ENCODE measurements at places on chromosomes 3 and 15. TPM values are rescaled to one million over a fixed set of nuclear protein-coding genes. Genes with fewer than 3 reads are reported as not detected.

DNA sequence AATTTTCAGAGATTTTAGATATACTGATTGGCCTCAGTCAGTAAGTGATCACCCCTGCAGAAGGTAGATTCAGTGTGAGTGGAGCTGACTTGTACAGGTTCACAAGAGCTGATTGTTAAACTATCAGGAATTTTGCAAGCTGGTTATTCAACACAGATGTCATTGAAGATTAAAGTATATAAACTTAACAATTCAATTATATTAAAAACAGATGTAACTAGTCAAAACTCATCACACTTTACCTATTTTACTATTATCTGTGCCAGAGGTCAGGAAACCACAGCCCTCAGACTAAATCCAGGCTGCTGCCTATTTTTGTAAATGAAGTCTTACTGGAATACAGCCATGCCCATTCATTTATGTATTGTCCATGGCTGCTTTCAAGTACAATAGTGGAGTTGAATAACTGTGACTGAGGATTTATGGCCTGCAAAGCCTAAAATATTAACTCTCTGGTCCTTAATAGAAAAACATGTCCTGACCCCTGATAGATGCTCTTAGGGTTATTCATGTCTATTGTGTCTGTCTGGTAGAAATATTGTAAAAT lies 429.3 kb upstream of the PDZRN3 start:
- DNase-seq: no peak

- peak; percentile 89 for DNase-seq
Observed at GRCh38 chr15:60673918-60674558, 195.1 kb upstream of the ICE2 start.

GRCh38 chr3:129358177-129358771 lies 70.2 kb downstream of the EFCAB12 start:
- no peak for DNase-seq

DNA sequence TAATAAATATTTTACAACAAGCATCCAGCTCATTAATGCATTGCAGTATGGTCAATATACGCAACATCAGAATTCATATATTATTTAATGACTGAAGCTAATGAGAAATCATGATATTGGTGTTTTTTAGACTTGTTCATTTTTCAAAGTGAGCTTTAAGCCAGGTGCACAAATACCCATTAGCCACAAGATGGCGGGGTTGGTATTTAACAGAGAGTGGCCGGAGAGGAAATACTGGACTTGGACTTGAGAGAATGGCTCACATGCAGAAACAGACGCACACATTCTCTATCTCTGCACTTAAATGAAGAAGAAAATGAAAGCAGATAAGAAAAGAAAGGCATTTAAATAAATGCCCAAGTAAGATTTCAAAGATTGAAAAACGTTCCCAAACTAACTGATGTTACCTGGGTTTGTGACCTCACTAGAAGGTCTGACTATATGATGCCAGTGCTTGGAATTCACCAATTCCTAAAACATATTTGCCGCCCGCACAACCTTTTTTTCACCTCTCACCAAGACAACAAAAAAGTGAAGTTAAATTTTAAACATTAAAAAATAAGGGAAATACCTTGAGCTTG lies 21.2 kb upstream of the CRBN start:
- peak; percentile 18 for DNase-seq

DNA sequence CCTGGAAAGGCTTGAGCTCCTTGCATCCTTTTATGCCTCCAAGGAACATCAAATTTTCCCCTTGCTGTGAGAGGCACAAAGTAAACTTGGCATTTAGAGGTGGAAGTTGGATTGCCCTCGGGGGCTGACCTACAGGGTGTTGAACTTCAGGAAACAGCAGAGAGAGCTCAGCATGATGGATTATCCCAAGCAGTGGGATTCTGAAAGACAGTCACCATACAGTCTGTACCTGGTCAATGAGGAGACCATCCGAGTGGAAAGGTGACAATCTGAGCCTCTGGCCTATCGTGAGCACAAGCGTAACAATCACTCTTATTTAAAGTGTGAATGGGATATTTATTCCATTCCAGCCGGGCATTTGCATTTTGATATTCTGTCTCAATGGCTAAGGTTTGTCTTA lies 105.6 kb upstream of the NECTIN3 start:
- DNase-seq: no peak

GRCh38 chr15:47743385-47743784 lies 26.1 kb downstream of the SEMA6D start:
- DNase-seq: no peak

GRCh38 chr15:35078221-35078915 lies 6.7 kb downstream of the NANOGP8 start:
- DNase-seq: peak; percentile 10

GRCh38 chr3:160126051-160126450 lies 99.2 kb upstream of the C3orf80 start:
- no peak for DNase-seq

GRCh38 chr15:36185438-36185837 lies 394.0 kb upstream of the CDIN1 start:
- no peak for DNase-seq

DNA sequence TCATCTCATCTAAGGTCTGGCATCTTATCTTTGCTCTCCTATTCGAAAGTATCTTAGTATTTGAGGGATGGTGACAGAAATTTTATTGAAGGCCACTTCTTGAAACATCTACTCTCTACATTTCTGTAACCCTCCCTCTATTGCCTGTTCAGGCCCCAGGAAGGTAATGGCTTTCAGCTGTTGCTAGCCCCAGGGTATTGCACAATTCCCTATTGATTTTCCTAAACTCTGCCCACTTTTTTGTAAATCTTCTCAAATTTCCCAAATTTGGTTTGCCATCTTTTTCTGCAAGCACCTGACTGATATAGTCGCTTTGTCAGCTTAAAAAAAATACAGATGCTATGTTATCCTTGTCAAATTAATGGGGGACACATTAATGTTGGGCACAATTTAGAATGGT lies 242.1 kb downstream of the RAP2B start:
- no peak for DNase-seq

- DNase-seq: no peak
Observed at GRCh38 chr15:87942316-87942715, 314.2 kb downstream of the NTRK3 start.

GRCh38 chr3:41290736-41291135 lies 91.4 kb downstream of the CTNNB1 start:
- DNase-seq: no peak

GRCh38 chr3:125120379-125121122 lies 64.8 kb upstream of the HEG1 start:
- DNase-seq: no peak

DNA sequence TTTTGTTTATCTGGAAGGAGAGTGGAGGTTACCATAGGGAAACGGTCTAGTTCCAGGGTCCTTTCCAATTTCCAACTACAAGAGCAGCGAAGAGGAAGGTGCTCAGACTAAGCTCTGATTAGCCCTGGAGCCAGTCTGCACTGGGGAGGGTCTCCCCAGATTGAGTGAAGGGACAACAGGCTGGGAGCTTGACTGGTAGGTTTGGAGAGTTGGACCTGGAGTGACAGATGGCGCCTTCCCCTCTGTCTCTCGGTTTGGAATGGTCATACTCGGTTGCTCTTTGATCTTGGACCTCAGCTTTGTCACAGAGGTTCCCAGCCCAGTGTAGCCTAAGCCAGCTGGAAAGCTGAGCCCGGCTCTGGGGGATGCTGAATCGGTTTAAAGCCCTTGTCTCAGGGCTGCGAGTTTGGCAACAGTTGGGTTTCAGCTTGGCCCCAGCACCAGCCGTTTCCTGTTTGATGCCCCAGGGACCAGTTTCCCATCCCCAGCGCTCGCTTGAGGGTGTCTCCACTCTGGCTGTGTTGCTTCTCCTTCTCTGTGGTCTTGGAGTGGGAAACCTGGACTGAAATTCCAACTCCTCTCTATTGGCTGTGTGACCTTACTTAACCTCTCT lies 53.1 kb upstream of the ULK4 start:
- DNase-seq: no peak

DNA sequence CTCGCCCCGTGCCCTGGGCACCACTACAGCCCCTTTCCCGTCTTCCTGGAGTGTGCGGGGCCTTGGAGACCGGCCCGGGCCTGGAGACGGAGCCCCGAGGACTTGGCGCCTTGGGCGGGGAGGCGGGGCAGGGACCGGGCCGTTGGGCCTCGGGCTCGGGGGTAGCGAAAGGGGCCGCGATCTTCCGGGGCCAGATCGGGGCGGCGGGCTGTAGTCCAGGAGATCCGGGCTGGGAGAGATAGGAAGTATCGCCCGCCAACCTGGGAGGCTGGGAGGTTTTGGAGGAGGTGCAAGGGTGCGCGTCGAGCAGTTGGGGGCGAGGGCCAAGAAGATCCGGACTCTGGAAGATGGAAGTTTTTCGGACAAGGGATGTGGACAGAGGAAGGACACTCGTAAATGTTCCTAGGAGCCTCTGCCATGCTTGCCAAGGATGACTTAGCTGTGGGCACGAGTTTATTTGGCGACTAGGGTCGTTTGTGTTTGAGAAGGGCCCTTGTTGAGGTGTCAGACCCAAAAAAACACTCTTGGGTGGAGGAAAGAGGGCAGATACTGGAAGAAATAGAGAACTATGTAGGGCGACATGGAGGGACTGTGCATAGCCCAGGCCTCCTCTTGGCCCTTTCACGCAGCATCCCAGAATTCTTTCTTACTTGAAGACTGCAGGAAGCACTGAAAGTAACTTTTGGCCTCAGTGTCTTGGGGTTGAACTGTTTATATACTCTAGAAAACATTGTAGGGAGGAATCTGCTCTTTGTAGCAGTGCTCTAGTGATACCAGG lies 712 bp downstream of the RTF1 start:
- DNase-seq: no peak

- DNase-seq: no peak
Observed at GRCh38 chr15:65033659-65034269, 4.3 kb upstream of the MTFMT start.

DNA sequence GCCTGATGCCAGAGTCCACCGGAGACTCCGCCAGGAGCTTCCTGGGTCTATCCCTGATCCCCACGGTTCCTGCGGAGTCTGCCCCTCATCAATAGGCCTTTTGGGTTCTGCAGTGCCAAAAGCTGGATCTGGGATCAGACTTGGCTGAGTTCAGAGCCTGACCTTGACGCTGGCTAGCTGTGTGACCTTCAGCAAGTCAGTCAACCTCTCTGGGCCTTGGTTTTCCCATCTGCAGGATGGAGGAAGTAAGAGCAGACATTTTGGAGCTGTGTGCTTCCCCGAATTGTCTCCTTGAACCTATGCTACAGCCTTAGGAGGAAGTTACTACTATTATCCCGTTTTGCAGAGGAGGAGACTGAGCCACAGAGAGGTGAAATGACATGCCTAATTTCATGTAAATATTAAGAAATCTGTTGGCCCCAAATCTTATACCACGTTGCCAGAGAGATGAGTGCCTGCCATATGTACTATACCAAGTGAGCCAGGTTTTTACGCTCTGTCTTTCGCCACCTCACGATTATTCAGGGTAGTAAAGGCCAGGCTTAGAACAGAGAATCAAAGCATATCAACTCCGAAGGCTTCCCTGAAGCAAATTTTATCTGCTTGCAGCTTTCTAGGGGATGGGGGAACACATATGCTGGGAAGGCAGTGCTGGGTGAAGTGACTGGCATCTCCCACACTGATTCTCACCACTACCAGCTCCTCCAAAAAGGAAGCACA lies 112.5 kb downstream of the SRGAP3 start:
- DNase-seq: no peak

GRCh38 chr3:128787256-128788253 lies 61.6 kb downstream of the RAB7A start:
- DNase-seq: peak; percentile 78

GRCh38 chr15:93042211-93042610 lies 46.8 kb downstream of the RGMA start:
- DNase-seq: no peak

GRCh38 chr3:83816653-83817052 lies 1142.1 kb upstream of the CADM2 start:
- no peak for DNase-seq

- DNase-seq: no peak
Observed at GRCh38 chr15:75360391-75360790, 8.0 kb downstream of the MAN2C1 start.

- no peak for DNase-seq
Observed at GRCh38 chr15:54519577-54519976, 541.3 kb downstream of the UNC13C start.

DNA sequence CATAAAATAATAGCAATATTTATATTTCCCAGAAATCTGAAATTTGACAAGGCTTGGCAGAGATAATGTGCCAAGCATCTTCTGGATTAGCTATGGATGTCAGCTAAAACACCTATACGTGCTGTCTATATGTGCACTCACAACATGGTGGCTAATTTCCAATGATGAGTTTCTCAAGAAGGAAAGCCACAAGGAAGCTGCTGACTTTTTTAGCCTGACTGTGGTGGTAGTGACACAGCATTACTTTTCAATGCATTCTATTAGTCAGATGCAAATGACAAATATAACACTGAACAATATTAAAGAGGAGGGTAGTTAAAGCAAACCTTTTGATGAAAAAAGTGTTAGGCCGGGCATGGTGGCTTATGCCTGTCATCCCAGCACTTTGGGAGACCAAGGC lies 101.7 kb upstream of the CCDC54 start:
- no peak for DNase-seq

GRCh38 chr3:10928407-10928960 lies 64.1 kb upstream of the SLC6A1 start:
- no peak for DNase-seq

DNA sequence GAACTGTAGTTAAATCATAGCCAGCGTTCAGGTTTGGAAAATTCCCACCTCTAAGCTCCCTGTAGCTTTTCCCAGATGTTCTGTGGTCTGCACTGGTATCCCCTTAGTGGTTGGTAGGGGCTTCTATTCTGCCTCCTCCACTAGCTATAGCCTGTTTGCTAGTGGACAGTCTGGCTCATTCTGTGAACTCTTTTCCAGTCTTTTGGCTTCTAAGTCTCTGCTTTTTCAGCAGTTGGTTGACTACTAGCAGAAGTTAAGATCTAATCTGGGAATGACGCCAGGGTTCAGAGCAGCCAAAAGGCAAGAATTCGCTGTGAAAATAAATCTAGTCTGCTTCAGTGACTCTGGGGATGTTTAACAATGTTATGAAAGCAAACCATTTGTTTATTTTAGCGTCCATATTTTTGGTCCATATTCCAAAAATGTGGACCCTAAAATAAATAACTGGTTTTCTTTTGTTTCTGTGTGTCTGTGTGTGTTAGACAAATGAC lies 73.7 kb upstream of the WDR72 start:
- peak; percentile 58 for DNase-seq

- no peak for DNase-seq
Observed at GRCh38 chr3:80285388-80285787, 517.6 kb upstream of the ROBO1 start.

GRCh38 chr3:123390865-123391600 lies 57.9 kb downstream of the ADCY5 start:
- no peak for DNase-seq

DNA sequence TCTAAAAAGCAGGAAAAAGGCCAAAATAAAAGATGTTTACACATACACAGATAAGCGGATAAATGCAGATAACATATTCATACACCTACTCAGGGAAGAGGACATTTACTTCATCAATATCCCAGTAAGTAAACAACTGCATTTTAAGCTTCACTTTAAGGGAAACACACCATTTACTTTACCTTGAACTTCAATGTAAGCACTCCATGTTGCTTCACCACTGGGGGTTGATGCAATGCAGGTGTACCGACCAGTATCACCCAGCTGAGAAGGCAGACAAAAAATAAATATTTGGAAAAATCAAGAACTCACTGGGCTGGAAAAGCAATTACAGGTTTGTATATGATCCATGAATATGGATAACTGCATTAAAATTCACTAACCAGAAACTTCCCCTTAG lies 1099.5 kb downstream of the ROBO1 start:
- no peak for DNase-seq

TSC22D2 gene
- 14.3 TPM for total RNA-seq

STRC gene
- 0.07 TPM for total RNA-seq

ATP13A3 gene
- 102 TPM for total RNA-seq

SCAMP5 gene
- 19.5 TPM for total RNA-seq

SLC6A6 gene
- 27.9 TPM for total RNA-seq

CSPG4 gene
- total RNA-seq: 2.1 TPM

TTLL13 gene
- not detected for total RNA-seq

KLHL24 gene
- total RNA-seq: 20.6 TPM

All from epithelial cell of proximal tubule (primary cell).